Myocyte (in vitro differentiated cells): ENCODE measurements at places on chromosomes 11 and 22.
A peak's percentile ranks its signal among the peaks of the same experiment; 100 is the strongest.

DNA sequence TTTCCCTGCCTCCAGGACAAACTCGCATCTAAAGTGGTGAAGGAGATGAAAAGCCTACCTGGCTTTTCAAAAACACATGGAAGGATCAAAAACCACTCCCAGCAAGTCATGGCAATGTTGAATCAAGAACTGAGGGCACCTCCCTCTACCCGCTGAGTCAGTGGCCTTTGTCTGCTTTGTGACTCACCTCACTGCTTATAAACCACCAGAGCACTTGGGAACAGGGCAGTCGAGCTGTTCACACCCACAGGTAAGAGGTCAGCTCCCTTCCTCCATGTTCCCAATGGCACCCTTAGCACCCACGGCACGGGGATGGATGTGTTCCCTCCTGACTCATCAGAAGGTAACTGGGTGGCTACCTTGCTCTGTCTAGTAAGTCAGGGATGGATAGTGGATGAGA is 21.7 kb downstream of the TENM4 start:
- no peak for DNase-seq

DNA sequence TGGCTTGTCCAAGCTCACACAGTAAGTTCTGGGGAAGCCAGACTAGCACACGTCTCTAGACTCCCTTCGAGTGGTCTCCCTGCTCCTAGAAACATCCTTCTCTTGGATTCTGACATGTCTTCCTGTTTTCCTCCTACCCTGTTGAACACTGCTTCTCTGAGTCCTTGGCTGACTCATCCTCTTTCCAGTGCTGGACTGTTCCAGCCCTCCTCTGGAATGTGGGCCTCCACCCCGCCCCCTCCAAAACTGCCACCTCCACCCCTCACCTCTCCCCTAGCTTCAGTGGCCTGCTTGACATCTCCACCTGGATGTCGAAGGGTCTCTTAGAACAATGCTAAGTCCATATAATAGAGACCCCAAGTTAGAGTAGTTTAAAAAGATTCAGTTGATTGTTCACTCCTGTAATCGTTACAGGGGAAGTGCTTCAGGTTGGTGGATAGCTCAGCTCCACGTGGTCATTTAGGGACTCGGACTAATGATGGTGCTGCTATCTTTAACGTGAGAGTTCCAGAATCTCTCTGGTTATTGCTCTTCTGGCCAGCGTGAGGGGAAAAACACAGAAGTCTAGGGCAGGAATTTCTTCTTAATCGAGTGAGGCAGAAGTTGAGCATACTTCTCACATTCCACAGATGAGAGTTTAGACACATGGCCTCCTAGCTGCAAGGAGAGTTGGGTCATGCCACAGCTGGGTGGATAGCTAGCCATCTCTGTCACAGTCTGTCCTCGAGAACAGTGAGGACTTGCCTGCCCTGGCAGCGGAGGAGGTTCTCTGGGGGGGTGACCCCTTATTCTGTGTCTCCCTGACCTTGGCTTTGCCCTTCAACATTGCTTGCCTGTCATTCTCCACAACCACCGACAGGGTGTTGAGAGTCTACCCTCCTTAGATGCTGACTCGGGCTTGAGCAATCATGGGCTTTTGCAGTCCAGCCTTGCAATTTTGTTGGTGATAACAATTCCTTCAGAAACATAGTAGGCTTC is 4.7 kb upstream of the C11orf96 start:
- DNase-seq, result peak; percentile 23

GRCh38 chr11:83537131-83537610 is 251.0 kb upstream of the CCDC90B start:
- DNase-seq, result no peak

- no peak for DNase-seq
Measured at GRCh38 chr11:76279646-76280045, 73.3 kb upstream of the WNT11 start.

DNA sequence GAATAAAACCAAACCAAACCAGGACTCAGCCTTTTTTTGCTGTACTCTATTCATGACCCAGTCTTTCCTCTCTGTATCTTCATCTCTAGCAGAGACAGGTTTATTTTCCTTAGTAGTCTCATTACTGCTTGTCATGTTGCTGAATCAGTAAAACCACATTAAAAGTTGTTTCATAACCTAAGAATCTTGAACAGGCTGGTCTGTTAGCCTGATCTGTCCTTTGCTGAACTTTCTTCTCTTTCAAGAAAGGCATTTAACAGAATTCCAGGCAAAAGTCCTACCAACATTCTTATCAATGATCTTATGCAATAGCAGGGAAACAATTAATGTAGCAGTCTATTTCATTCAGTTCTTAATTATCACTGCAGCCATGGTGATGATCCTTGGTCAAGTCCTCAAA is 197.7 kb downstream of the CASP12 start:
- peak; percentile 42 for DNase-seq

DNA sequence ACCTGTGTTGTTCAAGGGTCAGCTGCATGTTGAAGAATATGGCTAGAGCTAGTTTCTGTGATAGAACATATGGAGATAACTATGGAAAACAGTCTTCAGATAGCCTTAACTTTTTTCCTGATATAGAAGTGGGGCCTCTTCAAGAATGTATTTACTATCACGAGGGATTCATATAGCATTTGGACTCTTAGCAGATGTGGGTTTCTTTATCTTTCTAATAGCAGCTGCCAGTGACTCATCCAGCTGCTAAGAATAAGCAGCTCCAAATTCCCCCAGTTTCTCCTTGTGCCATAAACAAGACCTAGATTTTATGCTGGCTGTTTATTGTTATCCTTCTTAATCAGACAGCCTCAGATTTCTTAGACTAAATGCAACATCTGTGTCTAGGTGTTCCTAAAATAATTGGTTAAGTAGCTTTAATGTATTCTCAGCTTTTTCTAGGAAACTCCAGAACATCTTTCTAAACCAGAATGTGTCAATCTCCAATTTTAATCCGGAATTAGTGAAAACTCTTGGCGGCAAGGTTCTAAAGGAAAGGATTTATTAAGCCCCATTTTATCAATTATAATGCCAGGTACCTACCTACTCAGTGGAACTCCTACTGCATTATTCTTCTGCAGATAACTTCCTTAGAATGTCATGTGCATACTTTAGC is 119.8 kb downstream of the CSTPP1 start:
- DNase-seq, result peak; percentile 53

GRCh38 chr11:104129145-104129544 is 34.8 kb downstream of the PDGFD start:
- DNase-seq, result no peak
